ENCODE measurements at places on chromosomes 5 and 9.

DNA sequence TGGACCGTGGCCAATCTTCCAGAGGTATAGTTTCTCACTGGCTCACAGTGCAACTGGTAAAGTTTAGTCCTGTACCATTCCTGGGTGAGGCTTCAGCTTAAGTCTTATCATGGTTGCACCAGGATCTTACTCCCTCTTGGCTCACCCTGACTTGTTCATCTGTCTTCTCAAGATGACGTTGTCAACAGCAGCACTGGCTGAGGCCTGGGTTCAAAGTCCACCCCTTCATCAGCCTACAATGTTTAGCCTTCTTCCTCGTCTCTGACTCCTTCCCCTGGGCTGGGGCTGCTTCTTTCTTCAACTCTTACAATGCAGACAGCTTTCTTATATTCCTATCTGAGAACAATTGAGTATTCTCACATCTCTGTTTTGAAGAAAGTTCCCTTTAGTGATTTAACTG lies 311.1 kb upstream of the CLINT1 start:
- DNase-seq = no peak

GRCh38 chr9:92611621-92612285 lies 58.2 kb downstream of the IPPK start:
- DNase-seq = no peak

DNA sequence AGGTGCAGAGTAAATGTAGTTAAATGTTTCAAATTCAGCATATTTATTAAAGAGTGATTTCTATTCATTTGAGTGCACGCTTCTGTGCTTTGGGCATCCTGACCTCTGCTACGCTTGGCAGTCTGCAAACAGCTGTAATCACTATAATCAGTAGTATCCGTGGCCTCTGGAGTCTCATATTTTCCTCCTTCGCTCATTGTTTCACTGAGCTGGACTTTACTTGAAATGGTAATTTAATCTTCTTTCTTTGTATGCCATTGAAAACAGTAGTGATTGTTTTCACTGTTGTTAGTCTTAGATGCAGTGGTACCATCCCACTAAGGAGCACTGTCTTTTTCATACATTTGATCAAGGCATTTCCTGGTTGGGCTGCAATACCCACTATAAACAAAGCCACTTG lies 43.5 kb upstream of the CAVIN4 start:
- DNase-seq = no peak

- no peak for DNase-seq
These were observed 38.0 kb upstream of the LRRC14B start for GRCh38 chr5:153256-153655.

GRCh38 chr9:136050266-136050700 lies 44.8 kb downstream of the NACC2 start:
- no peak for DNase-seq

DNA sequence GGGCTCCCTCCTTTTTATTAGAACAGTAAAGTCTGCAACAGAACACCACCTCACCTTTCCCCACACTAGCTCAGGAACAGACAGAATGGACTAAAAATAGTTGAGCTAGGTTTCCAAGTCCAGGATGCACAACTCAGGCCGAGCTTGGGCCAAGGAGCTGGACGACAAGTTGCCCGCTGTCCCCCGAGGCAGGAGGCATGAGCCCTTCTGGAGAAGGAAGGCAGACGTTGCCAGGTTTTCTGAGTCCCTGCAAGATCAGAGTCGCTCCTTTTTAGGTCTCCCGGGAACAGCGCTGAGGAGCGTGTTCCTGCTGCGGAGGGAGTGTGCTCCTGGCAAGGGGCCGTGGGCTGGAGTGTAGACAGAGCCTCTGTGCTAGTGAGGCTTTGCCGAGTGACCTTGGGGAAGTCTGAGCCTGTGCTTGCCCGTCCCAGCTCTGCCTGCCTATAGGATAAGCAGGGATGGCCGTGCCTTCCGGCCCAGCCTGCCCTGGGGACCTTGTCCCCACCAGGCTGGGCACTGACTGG lies 121.6 kb downstream of the WNK2 start:
- DNase-seq = no peak

DNA sequence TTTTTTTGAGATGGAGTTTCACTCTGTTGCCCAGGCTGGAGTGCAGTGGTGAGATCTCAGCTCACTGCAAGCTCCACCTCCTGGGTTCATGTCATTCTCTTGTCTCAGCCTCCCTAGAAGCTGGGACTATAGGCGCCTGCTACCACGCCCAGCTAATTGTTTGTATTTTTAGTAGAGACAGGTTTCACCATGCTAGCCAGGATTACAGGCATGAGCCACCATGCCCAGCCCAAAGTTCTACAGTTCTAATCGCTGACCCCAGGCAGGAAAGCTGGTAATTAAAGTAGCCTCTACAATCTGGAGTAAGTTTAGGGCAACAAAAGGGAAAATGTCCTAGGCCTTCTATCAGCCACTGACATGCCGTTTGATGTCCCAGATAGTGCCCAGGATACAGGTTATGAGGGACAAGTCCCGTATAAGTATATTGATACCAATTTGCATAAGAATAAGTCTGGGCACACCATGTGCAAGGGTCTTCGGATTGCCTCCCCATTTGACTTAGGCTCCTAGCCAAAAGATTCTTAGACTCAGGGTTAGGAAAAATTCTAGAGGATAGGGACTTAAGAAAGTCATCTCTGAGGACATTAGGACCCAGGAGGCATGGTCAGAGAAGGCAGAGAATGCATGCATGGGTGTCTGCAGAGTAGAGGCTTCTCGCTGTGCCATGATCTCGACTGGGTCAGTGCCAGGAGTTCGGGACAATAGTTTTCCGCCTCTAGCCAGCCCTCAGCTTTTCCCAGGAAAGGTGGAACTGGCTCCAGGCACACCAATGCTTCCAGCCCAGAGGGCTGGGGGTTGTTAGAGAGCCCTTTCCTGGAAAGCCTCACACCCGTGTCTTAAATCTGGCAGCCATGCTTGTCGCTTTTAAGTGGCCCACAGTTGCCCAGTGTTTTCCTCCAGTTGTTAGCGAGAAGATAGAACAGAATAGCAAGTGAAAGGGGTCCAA lies 1111.1 kb downstream of the TAF11L14 start:
- peak; percentile 39 for DNase-seq

- DNase-seq = no peak
These were observed 1672.9 kb upstream of the WWC1 start for GRCh38 chr5:166618526-166618925.

- DNase-seq = no peak
These were observed 224.4 kb downstream of the TENT4A start for GRCh38 chr5:6937677-6938076.

Data from CD4-positive, alpha-beta T cell treated with Interferon gamma for 1 hour (primary cell).